ENCODE measurements at places on chromosomes 4 and X.

GRCh38 chr4:175953960-175954521 is 111.6 kb upstream of the WDR17 start:
- no peak for DNase-seq

DNA sequence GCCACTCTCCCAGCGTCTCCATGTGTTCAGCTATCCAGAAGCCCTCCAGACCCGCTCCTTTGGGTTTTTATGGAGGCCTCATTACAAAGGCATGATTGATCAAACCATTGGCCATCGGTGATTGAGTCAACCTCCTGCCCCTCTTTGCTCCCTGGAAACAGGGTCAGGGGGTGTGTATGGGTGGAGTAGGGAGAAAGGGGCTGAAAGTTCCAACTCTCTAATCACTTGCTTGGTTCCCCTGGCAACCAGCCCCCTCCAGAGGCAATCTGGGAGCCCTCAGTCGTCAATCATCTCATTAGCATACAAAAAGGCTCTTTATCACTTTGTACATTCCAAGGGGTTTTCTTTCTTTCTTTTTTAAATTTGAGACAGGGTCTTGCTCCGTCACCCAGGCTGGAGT is 2.3 kb downstream of the TRIM2 start:
- no peak for DNase-seq

GRCh38 chrX:41116948-41117347 is 31.7 kb downstream of the USP9X start:
- no peak for DNase-seq

GRCh38 chrX:2502120-2502667 is 1.4 kb upstream of the DHRSX start:
- DNase-seq = no peak

DNA sequence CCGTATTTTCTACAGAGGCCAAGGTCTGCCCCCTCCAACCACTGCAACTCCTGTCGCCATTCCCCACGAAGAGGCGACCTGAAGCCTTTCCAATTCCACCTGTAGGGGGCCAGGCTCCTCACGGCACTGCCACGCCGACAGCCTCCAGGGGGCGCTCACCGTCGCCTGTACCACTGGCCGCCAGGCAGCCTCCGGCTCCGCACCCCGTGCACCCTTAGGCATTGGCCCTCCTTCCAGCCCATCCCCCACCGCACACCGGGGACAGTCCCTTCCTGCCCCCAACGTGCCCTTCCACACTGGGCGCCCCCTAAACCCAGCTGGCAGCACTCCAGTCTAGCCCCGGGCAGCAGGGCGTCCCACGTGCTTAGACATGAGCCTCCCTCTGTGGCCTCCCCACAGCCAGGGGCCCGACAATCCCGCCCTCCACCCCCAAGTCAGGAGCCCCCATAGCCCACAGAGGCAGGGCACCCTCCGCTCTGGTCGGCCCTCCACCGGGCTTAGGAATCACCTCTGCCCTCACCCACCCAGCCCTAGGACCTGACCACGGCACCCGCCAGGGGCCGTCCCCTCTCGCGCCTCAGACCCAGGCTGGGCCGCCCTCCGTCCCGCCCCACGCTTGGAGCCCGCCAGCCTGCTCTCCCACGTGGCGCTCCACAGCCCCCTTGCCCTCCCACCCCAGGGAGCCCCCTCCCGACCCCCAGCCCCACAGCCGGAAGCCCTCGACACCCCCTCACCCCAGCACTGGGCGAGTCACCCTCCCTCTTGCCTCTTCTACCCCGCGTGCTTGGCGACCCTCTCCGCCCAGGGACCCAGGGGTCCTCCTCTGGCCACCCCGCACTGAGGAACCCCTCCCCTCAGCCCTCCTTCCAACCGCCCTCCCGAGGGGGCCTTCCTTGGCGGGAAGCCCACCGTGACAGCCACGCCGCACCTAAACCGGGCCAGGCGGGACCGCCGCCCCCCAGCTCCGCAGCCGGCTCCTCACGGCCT is 711 bp downstream of the PNMA6E start:
- peak; percentile 62 for DNase-seq

DNA sequence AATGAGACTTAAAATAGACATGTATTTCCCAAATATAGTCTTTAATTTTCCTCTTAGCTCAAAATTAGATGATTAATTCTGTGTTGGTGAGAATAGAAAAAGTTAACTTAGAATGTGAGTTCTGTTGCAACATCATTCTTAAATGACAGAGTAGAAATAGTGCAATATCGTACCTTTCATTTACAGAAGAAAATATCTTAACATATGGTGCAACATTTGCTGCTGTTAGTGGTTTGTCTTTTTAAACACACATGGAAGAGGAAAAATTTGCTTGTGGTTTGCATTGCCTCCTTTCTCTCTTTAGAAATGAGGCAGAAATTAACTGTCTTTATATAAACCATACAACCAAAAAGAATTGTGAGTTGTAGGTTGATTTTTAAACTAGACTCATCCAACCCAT is 39.3 kb upstream of the FHDC1 start:
- no peak for DNase-seq

DNA sequence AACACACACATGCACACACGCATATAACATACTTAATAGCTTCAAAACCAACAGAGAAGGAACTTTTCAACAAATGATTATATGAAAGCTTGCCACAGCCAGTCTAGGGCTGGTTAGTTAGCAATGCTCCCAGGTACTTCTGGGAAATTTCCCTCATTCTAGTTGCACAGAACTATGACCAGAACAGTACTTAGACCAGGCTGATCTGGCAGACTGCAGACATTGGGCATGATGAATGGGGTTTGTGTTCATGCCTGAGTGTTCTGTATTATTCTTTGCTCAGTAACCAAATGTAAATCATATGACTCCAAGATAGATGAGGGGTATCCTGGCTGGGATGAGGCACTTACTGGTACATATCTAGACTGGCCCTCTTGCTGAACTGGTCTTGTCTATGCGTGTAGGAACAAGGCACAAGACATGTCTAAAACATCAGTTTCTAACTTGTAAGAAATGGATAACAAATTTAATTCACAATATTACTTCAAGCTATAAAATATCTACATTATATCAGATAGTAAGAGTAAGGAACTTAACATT is 50.3 kb upstream of the GEMIN8 start:
- no peak for DNase-seq

DNA sequence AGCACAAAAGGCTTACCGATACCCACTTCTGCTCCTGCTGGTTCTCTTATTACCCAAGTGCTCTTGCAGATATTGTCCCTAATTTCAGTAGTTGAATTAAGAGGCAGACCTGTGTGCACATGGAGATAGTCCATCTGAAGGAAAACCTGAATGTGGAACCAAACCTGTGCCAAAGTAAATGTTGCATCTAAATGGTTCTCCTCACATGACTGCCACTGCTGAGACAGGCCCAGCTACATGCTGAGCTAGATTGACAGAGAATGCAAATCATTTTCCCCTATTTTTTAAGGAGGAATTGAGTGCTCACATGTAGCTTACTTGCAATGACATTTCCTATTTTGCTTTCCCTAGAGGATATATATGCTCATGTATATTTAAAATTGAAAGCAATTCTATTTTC is 609.1 kb upstream of the TECRL start:
- no peak for DNase-seq

DNA sequence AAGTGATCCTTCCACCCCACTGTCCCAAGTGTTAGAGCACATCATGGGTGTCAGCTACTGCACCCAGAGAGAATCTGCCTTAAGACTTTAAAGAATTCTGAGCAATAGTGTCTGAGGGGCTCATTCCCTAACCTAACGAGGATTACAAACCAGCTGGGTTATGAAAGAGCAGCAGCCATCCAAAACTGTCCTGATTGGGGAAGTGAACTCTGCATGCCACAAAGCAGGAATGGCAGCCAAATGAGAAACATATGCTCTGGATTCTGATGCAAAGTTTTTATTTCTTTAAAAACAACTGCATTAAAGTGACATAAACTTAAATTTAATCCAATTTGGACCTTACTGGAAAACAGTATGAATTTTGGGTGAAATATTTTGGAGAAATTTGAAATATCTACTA is 103.2 kb downstream of the ANXA3 start:
- DNase-seq = no peak

GRCh38 chrX:132810964-132811712 is 147.3 kb downstream of the HS6ST2 start:
- DNase-seq = no peak

DNA sequence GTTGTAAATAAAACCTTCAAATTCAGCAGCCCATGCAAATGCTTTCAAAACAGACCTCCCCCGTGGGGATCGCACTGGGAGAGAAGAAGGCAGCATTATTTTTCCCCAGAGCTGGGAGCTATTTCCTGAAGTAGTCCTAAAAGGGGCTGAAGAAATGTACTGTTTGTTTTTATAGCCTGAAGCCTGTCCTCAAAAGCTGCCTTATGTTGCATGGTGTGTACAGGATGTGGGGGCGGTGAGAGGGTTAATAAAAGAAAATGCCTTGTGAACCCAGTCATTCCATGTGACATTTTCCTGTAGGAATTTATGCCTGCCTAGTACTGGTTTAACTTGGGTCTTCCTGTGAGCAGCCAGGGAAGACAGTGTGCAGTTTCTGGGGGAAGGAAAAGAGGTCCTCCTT is 144.1 kb downstream of the SOWAHB start:
- no peak for DNase-seq

DNA sequence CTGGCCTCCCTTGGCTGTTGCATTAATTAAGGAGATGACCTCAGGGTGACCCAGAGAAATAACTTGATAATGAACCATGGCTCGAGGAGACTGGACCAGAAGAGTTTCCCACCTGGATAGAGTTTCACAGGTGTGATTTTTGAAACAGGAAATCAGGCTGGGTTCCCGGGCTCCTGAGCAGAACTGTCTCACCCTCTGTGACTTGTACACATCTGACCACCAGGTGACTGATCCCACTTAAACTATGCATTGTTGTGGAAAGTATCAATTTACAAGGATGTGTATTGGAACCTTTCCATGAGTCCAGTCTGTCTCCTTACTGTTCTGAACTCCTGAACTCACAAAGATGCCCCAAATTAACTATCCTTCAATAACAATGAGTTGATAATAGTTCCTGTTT is 220.3 kb downstream of the PTTG2 start:
- no peak for DNase-seq

DNA sequence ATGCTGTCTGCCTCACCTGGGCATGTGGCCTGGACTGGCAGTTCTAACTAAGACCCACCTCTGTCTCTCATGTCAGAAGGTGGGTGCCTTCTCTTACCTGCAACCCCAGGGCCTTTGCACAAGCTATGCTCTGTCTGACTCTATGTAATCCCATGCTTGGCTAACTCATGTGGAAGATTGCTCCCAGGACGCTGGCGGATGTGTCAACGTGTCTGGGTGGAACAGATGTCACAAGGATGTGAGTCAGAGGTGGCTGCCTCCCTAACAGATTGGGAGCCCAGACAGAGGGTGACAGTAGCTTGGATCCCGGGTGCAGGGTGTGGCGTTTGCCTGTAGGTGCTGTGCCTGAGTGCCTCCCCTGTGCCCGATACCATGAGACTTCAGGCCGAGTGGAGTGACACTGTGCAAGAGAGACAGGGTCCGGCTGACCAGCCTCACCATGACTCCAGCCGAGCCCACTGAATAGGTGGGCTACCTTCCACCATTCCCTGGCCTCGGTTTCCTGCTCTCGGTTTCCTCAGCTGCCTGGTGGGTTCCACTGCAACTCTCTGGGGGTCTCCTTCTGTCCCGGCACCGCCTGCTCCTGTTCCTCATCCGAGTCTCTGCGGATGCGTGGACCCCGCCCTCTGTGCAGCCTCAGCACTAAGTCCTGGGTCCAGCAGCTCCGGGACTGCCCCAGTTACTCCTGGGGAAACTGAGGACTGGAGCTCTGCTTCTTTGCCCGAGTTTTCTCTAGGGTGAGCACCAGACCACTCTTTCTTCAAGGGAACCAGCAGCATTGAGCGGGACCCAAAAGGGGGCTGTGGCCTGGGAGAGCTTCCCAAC is 11.0 kb downstream of the SH3BP2 start:
- no peak for DNase-seq

DNA sequence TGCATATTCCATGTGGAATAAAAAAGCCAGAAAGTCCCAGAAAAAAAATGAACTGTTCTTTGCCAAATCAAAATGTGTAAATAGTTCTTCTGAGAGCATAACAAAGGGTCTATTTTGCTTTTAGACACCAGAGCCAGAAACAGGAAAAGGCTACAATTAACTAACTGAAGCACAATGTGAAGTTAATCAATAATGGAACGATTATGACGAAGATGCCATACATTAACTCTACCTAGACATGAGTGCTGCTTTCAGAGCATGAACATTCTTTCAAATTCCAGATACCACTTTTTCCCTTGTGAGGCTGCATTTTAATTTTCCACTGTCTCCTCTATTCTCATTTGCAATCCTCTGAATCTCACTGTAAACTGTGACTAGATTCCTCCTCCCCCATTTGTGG is 48.7 kb upstream of the PHOX2B start:
- DNase-seq = no peak

DNA sequence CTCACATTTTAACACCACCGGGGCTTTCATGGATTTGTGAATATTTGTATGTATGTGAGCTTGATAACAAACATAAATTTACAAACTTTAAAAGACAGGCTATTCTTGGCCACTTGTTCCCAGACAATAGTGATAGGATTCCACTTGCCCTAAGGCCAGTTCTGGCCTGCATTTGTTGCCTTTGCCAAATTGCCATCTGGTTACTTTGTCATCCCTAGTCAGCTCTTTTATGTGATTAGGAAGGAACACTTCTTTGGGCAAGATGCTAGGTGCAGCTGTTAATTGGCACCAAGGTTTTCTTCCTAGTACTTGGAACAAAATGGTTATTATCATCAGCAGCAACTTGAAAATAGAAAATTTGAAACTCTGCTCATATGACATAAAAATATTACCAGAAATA is 63.3 kb downstream of the CCSER1 start:
- no peak for DNase-seq

- no peak for DNase-seq
Measured at GRCh38 chrX:151031391-151031975, 48.3 kb downstream of the HMGB3 start.

DNA sequence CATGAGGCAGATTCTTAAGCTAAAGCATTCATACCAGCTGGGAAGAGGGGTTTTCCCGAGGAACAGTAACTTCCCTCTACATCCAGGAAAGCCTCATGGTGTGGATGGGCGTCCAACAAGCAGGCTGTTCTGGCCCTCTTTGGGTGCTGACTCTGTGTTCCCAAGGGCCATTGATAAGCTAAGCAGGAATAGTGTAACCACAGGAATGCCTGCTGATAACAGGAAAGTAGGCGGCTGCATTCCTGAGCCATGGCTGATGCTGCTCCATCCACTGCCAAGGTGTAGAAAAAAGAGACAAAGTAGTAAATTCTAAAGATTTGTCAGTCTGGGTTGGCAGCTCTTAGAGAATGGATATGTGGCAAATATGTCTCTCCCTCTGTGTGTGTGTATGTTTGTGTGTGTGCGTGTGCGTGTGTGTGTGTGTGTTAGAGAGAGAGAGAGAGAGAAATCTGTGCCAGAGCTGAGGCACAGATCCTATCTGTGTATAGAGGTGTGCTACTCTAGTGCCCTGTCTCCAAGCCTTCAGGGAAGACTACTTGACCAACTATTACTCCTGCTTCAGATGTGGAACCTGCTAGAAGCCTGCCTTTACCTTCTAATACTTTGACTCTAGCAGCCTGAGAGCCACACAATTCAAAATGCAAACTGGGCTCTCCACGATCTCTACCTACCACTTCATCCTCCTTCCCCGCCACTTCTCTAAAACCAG is 353.1 kb upstream of the NR3C2 start:
- DNase-seq = no peak

GRCh38 chrX:97551821-97552220 is 668.1 kb downstream of the RPA4 start:
- DNase-seq = no peak

GRCh38 chr4:42412251-42412650 is 15.0 kb downstream of the SHISA3 start:
- DNase-seq = no peak

- DNase-seq = no peak
Measured at GRCh38 chr4:38562751-38563198, 101.2 kb upstream of the KLF3 start.

Data from nephron progenitor cell (in vitro differentiated cells).